ENCODE measurements at places on chromosomes 2 and 18. TPM values are rescaled to one million over a fixed set of nuclear protein-coding genes. Genes with fewer than 3 reads are reported as not detected.

Gene TCF23
- total RNA-seq, result not detected

Gene PFN4
- 1.3 TPM for total RNA-seq

Gene CROCC2
- not detected for total RNA-seq

Gene NR4A2
- 7.8 TPM for total RNA-seq

Gene SCYGR1
- total RNA-seq, result not detected

Gene NAGK
- 70.3 TPM for total RNA-seq

Gene SDC1
- 85.4 TPM for total RNA-seq

Gene CD8B2
- total RNA-seq, result not detected

Gene SLC16A14
- total RNA-seq, result 14.2 TPM

Gene MOGAT1
- total RNA-seq, result not detected

Gene GPR17
- 6.4 TPM for total RNA-seq

- no peak overlapping the region for H3K27ac ChIP-seq
- no peak for DNase-seq
- peaks cover 10% of the 10 kb centered on the region for H3K4me1 ChIP-seq
- H3K4me3 ChIP-seq, result no peak overlapping the region
Observed at GRCh38 chr2:147810883-147811765, 33.7 kb upstream of the ACVR2A start.

DNA sequence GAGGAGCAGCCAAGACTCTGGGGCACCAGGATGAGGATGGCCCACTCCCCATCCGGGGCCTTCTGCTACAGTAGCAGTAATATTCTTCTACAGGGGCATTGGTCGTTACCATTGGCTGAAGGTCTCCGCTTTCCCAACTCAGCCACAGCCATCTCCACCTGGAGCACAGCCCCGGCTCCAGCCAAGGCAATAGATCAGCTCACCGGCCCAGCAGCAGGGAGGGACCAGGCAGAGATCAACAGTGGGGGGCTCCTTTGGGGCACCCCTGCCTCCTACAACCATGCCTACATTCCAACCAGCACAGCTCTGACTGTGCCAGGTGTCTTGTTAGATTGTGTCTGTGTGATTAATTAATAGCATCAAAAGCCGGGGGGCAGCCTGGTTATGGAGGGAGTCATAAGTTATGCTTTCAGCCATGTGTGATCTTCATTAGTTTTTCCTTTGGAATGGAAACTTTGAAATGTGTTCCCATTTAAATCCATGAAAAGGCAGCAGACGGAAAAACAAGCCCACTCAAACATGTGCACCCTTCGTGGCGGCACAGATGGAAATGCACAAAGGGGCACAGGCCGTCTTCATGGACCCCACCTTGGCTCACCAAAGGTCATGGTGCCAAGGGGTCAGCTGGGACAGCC, 68.6 kb upstream of the BZW1 start:
- no peak overlapping the region for H3K4me3 ChIP-seq
- H3K36me3 ChIP-seq, result no peaks in the 10 kb centered on the region
- DNase-seq, result no peak

GRCh38 chr2:168798888-168799410, 3.5 kb upstream of the NOSTRIN start:
- peaks cover 13% of the 10 kb centered on the region for H3K4me1 ChIP-seq
- no peak for DNase-seq
- no peaks in the 10 kb centered on the region for H3K27me3 ChIP-seq
- H3K4me3 ChIP-seq, result no peak overlapping the region

- DNase-seq, result no peak
- H3K27me3 ChIP-seq, result no peaks in the 10 kb centered on the region
- no peaks in the 10 kb centered on the region for H3K36me3 ChIP-seq
- no peak overlapping the region for H3K27ac ChIP-seq
- no peak overlapping the region for H3K4me3 ChIP-seq
- peaks cover 8% of the 10 kb centered on the region for H3K4me1 ChIP-seq
Observed at GRCh38 chr18:13576598-13576997, 149.8 kb downstream of the FAM210A start.

GRCh38 chr18:51192696-51193095, 4.8 kb downstream of the MEX3C start:
- no peaks in the 10 kb centered on the region for H3K36me3 ChIP-seq
- H3K4me3 ChIP-seq, result peak overlapping the region; percentile 50
- no peaks in the 10 kb centered on the region for H3K27me3 ChIP-seq

DNA sequence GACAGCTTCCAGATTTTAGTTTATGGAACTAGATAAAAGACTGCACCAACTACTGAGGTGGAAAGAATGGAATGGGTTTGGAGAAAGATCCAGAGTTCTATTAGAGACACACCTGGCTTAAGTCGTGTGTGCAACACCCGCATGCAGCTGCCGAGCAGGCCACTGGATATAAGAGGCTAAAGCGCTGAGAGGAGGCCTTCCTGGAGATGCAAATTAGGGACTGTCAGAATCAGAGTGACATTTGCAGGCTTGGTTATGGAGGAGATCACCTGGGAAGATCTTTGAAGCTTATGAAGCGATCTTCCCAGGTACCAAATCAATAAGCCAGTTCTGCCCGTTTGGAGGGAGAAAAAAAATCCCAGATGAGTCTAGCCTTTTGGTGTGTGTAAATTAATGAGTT, 30.4 kb upstream of the KLHL29 start:
- no peak overlapping the region for H3K27ac ChIP-seq
- H3K36me3 ChIP-seq, result no peaks in the 10 kb centered on the region
- H3K27me3 ChIP-seq, result no peaks in the 10 kb centered on the region
- peaks cover 19% of the 10 kb centered on the region for H3K4me1 ChIP-seq

DNA sequence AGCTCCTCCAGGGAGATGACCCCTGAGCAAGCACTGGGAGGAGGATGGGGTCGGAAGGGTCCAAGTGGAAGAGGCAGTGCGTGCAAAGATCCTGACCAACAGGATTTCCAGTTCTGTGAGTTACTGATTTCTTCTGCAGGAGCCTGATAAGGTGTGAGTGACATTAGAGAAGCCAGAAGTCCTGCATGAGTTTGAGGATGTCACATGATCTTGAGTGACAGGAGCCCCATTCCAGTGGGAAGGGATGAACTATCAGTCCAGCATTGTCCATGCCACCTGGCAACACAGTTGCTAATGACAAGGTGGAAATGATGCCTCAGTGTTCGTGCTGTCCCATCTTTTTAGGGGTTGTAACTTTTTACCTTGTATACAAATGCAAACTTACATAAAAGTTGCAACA, 285.1 kb upstream of the HDAC4 start:
- no peak overlapping the region for H3K27ac ChIP-seq
- DNase-seq, result no peak
- no peak overlapping the region for H3K4me3 ChIP-seq

DNA sequence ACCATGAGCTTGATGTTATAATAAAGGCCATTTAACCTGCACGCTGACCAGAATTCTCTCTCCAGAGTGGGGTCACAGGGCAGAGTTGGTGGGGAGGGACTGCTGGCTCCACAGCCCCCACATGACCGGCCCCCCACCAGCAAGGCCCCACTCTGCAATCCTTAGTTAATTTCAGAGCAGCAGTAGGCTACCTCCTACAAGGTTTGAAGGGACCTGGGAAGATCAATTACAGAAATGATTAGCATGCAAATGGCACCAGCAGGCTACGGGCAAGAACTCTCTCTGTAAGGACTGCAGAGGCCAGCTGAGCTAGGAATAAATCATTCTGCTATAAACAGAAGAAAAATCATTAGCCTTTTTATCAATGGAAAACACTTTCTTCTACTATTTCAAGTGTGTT, 135.3 kb downstream of the C1D start:
- no peak overlapping the region for H3K4me3 ChIP-seq
- DNase-seq, result no peak
- H3K27me3 ChIP-seq, result no peaks in the 10 kb centered on the region
- peaks cover 24% of the 10 kb centered on the region for H3K4me1 ChIP-seq

DNA sequence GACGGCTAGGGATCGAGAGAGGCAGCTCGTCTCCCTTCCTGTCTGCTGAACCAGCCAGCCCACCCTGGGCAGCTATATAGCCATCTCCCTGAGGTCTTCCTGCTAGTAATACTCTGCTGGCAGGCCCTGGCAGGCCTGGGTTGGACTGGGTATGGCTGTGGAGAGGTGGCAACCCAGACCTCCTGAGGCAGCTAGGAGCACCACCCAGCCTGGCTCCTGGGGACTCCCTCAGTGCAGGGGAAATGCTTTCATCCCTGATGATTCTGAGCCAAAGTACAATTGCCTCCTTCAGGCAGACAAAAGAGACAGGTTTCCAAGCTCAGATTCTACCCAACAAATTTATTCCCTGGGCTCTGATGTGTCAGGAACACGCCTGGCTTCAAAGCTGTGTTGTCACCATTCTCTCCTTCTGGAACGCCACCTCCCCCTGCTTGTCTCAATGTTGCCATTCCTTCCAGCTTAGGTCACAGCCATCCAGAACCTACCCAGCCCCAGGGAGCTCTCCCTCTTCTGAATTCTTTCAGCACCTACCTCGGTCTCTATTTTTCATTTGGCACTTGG, 4.7 kb upstream of the DNAJB2 start:
- no peaks in the 10 kb centered on the region for H3K36me3 ChIP-seq
- peaks cover 17% of the 10 kb centered on the region for H3K4me1 ChIP-seq
- no peak overlapping the region for H3K4me3 ChIP-seq
- H3K27ac ChIP-seq, result no peak overlapping the region
- H3K27me3 ChIP-seq, result peaks cover 50% of the 10 kb centered on the region

- peaks cover 9% of the 10 kb centered on the region for H3K36me3 ChIP-seq
- peaks cover 29% of the 10 kb centered on the region for H3K4me1 ChIP-seq
- H3K27ac ChIP-seq, result no peak overlapping the region
- H3K4me3 ChIP-seq, result no peak overlapping the region
- H3K27me3 ChIP-seq, result no peaks in the 10 kb centered on the region
Observed at GRCh38 chr2:231575612-231576256, 16.9 kb upstream of the TEX44 start.

GRCh38 chr2:66462501-66462825, 27.5 kb downstream of the MEIS1 start:
- peak overlapping the region; percentile 22 for H3K27ac ChIP-seq
- H3K4me1 ChIP-seq, result peaks cover 74% of the 10 kb centered on the region
- no peaks in the 10 kb centered on the region for H3K27me3 ChIP-seq
- H3K36me3 ChIP-seq, result peaks cover 7% of the 10 kb centered on the region

GRCh38 chr2:234994438-234995321, 42.9 kb downstream of the SH3BP4 start:
- H3K27ac ChIP-seq, result peak overlapping the region; percentile 87
- no peak overlapping the region for H3K4me3 ChIP-seq
- H3K27me3 ChIP-seq, result no peaks in the 10 kb centered on the region
- H3K4me1 ChIP-seq, result peaks cover 69% of the 10 kb centered on the region

DNA sequence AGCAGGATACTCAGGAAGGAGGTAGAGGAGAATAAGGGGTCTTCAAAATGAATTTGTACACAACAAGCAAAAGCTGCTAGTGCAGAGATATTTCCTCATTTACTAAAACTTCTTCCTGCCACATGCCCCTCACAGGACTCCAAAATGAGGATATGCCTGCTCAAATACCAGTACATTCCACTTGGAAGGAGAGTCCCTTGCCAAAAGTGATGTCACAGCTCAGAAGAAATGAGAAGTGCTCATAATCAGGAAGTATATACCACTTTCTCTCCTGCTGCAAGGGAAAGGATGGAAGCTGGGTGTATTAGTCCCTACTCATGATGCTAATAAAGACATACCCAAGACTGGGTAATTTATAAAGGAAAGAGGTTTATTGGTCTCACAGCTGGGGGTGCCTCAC, 87.7 kb upstream of the FSHR start:
- H3K4me3 ChIP-seq, result no peak overlapping the region
- H3K27me3 ChIP-seq, result no peaks in the 10 kb centered on the region
- peaks cover 11% of the 10 kb centered on the region for H3K4me1 ChIP-seq
- DNase-seq, result no peak
- no peak overlapping the region for H3K27ac ChIP-seq
- peaks cover 9% of the 10 kb centered on the region for H3K36me3 ChIP-seq

DNA sequence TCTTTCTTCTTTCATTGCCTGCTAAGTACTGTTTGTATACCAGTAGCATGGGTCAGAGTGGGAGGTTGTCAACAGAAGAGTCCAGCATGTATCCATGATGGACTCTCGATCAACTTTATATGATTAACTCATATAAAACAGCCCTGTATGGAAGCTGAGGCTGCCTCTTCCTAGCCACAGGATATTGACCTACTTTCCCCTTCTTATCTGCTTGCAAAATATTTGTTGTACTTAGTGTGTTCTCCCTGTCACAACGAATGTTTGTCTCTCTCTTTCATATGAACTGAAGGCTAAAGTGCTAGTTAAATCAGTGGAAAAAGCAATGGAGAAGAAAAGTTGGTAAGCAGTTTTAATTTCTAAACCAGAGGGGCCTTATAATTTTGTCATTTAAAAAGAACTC, 17.8 kb downstream of the MYO1B start:
- H3K27ac ChIP-seq, result no peak overlapping the region
- H3K4me1 ChIP-seq, result peaks cover 53% of the 10 kb centered on the region
- H3K36me3 ChIP-seq, result peaks cover 3% of the 10 kb centered on the region
- no peak overlapping the region for H3K4me3 ChIP-seq
- no peak for DNase-seq

DNA sequence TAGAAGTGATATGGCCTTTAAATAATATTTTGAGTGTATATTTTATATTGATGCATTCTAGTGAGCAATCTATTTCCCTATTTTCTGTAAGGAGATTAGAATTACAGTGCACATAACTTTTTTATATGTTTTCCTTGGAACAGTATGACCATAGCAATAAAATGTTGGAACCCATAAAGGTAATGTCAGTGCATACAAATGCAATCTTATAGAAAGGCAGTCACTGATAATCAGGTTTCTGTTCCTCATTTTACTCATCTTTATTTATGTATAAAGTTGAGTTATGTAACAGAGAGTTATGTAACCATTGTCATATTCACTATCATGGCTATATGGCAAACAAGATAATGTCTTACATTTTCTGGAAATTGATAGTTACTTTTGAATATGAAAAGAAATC, 179.9 kb upstream of the NETO1 start:
- DNase-seq, result no peak
- no peaks in the 10 kb centered on the region for H3K27me3 ChIP-seq
- H3K4me1 ChIP-seq, result peaks cover 4% of the 10 kb centered on the region
- H3K27ac ChIP-seq, result no peak overlapping the region

All from neural crest cell (in vitro differentiated cells).